Forelimb muscle (tissue), 1 donor: ENCODE measurements at places on chromosomes 7 and 10.
A peak's percentile ranks its signal among the peaks of the same experiment; 100 is the strongest.

- DNase-seq = no peak
Observed at GRCh38 chr7:156222151-156222550, 409.9 kb upstream of the SHH start.

- peak; percentile 58 for DNase-seq
Observed at GRCh38 chr10:7260412-7260900, 150.4 kb downstream of the SFMBT2 start.

DNA sequence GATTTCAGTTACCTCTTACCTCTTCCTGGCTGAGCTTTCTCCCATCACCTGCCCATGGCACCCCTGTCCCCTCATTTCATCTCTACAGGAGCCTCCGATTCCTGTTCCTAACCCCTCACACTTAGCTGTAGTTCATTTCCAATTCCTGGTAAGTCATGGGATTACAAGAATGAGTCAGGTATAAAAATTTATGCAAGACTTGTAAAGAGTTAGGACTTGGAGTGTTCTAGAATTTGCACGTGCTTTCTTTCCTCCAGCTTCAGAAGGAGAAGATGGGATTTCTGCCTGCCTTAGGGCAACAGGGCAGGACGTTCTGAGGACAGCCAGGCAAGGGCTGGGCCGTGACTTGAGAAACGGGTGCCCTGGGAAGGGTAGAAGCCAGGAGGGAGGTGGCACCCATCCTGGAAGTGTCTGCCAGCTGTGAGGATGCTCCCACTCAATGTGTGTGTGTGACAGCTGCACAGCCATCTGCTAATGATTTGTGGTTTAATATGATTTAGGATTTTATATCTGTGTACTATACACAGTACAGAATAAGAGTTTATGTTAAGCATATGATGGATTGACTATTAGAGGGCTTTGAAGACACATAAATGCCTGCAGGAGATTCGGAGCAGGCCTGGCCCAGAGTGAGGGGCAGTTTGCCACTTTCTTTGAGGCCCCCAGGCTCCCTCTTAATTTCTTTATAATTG, 81.5 kb upstream of the VIPR2 start:
- no peak for DNase-seq

- DNase-seq = no peak
Observed at GRCh38 chr7:139825666-139826290, 3.3 kb upstream of the TBXAS1 start.

DNA sequence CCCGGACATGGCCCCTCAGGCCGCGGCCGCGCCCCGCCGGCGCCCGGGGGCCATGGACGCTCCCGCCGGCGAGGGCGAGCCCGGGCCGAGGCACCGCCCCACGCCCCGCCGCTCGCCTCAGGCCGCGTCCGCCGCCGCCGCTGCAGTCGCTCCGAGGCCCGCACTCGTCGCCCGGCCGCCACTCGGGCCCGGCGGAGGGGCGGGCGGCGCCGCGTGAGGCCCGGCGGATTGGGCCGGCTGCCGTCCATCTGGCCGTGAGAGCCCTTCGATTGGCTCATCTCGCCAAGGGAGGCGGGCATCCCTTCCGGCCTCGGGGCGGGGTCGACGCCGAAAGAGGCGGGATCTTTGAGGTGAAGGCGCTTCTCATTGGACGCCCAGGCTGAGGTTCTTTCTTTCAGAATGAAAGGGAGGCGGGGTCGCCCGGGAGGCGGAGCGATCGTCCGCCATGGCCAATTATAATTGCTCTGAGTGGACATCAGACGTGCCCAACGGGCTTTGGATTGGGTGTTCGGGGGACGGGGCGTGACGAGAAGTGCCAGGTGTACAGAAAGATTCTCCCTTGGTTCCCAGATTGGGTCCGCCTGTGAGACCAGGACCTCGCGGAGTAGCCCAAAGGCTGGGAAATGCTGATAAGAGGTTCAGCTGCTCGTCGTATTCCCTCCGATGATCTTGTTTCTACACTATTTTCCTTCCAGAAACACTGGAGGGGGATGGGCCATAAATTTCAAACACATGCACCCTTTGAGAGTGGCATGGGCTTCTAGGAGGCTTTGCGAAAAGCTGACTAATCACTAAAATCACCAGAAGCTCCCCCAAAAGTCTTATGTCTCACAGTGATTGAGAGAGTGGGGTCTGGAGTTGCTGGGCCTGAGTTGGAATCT, at the start of gene GNA12:
GNA12 (minus strand) TSS at position 156 of the 881 bp plus-strand sequence; CDS start at position 9, 147 bp downstream.
- peak; percentile 92 for DNase-seq

DNA sequence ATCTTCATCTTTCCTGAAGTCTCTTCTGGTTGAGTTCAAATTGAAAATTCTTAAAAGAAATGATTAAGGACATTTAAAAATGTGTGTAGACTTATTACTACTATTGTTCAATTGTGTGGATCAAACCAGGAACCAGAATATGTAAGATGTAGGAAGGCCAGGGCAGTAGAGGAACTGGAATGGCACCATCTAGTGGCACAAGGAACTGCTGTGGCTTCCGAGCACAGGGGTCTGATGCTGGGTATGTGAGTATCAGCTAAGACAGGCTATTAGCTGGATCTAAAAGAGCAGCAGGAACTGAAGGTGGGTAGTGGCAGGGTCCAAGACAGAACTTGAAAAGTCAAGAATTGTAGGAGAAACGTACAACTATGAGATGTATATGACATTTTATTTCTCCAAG, 247.3 kb downstream of the SEMA3A start:
- DNase-seq = no peak

GRCh38 chr10:26792758-26793495, 67.8 kb downstream of the ABI1 start:
- DNase-seq = no peak

DNA sequence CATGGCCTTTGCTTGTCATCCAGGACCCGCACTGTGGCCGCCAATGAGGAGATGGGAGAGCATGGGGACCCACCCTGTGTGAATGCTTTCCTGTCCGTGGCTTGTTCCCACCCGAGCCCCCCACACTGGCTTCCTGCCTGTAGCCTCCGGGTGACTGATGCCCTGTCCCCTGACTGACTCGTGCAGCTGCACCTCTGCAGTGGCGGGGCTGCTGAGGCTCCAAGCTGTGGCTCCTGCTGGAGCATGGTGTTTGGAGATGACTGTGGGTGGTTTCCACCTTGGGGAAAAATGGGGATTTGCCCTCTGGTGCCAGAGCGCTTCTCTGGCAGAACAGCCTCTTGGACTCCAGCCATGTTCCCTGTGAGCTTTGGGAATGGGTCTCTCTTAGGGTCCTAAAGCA, 2.1 kb downstream of the CAMK1D start:
- DNase-seq = no peak

- no peak for DNase-seq
Observed at GRCh38 chr7:113292105-113292504, 173.8 kb upstream of the SMIM30 start.

GRCh38 chr10:24553051-24553612, 170.6 kb downstream of the ARHGAP21 start:
- DNase-seq = no peak

DNA sequence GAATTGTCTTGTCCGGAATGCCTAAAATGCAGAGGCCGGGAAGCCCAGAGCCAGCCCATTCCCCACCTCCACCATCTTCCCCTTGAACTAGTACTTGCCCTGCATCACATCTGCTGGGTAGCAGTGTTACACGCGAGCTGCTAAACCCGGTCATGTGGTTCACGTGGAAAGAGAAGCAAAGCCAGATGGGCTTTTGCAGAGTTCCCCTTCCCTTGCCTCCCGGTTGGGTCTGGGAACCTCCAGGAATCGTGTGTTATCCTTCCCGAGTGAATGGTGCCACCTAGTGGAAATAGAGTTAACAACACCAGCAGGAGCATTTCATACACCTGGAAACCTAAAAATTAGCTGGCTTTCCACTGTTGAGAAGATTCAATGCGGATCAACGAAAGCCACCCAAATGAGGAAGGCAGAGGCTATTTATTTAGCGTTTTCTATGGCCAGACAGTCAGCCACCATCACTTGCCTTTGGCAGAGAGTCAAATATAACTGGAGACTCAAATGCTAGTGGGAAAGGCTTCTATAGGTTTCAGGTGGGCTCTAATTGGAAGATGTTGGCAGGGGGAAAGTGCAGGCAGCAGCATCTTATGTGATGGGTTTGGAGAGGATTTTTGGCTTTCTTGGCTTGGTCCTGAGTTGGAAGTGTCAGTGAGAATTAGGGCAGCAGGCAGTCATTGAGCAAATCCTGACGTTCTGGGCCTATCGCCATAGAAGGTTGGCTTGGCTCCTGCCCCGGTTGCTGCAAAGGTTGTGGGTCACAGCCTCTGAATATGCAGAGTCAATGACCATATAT, 12.9 kb upstream of the DENND2A start:
- DNase-seq = no peak

- DNase-seq = no peak
Observed at GRCh38 chr10:6713716-6714115, 133.6 kb upstream of the PRKCQ start.

DNA sequence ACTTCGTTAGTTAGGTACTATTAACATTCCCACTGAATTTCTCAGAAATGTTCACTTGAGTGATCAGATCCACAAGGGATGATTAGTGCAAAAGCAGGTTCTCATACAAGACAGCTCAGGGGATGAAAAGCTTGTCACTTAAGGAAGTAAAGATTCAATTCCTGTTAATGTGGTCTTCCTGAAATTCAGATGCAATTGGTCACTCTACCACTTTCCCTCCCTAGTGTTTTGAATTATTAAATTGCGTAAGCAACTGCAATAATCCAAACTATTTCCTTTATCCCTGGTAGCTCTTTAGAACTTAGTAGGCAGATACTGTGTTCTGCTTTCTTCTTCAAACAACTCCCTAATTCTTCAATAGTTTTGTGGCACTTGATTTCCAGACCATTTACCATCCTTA, 121.4 kb downstream of the MAGI2 start:
- DNase-seq = no peak

- DNase-seq = no peak
Observed at GRCh38 chr10:132943058-132943790, 854 bp upstream of the CFAP46 start.

- DNase-seq = no peak
Observed at GRCh38 chr7:132455378-132455777, 120.9 kb downstream of the PLXNA4 start.

- no peak for DNase-seq
Observed at GRCh38 chr7:103540338-103540737, 94.3 kb upstream of the SLC26A5 start.

DNA sequence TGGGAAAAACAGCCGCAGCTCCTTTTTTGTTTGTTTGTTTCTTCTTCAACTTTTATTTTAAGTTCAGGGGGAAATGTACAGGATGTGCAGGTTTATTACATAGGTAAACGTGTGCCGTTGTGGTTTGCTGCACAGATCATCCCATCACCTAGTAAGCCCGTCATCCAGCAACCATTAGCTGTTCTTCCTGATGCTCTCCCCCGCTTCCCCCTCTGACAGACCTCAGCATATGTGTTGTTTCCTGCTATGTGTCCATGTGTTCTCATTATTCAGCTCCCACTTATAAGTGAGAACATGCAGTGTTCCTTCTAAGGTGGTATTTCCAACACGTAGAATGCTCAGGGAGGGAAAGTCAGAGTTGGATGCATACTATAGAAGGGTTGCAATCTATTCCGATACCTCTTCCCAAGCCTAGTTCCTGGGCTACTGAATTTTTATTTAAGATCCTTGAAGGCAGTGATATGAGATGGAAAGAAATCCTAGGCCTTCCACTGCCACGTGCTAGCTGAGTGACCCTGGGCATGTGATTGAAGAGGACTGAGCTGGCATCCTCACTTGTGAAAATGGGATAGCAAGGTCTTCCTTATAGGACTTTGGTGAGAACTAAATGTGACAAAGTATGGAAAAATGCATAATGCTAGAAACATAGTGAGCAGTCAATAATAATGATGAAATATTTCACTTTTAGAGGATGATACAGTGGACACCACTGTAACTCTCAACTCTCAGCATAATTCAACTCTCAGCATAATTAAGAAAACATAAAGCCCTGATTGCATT, 278.5 kb downstream of the REEP3 start:
- DNase-seq = no peak

- DNase-seq = no peak
Observed at GRCh38 chr10:81145975-81146374, 608.3 kb downstream of the SH2D4B start.

DNA sequence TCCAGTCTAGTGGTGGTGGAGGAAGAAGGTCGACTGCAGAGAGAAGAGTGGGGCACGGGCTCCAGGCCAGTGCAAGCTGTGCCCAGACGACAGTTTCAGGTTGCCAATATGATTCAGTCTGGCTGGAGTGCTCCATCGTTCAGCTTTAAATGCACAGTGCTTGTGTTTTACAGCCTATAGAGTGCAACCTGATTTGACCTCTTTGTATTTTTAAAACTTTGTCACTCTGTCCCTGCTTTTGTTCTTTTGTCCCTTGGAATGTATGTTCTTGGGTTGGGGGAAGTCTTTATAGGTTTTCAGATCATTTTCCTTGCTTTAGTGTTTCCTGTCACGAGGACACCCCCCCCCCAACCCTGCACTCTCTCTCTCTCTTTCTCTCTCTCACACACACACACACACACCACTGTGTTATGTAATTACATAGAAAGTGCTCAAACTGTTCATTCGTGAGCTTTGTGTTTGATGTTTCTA, 198.0 kb downstream of the CAMK1D start:
- no peak for DNase-seq

DNA sequence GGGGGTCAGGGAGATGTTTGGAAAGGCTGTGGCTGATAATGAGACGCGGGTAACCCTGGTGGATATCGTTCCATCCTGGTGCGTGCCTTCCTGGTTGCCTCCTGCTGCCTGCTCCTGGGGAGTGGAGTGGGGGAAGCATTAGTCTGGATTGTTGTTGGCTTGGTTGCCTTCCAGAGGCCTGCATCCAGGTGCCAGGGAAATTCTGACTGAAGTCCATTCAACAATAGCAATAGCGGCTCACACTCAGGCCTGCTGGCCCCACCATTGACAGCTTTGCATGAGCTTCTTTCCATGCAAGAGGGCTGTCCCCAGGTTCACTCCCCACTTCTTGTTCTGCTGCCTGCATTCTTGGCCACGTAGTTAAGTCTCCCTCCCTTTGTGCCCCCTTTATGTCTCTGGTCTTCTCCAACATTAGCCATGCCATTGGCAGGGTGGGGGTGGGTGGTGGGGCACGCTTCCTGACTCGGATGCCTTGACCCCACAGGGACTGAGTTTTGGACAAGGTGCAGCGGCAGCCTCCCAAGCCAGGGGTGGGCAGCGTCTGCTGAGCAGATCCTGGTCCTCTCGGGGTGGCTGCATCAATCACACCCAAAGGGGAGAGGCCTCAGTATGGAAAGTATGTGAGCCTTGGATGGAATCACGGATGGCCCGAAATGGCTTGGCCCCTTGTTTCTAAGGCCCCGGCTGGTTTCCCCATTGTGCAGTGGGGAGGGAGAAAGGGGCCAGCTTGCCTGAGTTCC, 150.2 kb downstream of the GRK5 start:
- DNase-seq = no peak
